ENCODE measurements at places on chromosomes 1 and 21.

DNA sequence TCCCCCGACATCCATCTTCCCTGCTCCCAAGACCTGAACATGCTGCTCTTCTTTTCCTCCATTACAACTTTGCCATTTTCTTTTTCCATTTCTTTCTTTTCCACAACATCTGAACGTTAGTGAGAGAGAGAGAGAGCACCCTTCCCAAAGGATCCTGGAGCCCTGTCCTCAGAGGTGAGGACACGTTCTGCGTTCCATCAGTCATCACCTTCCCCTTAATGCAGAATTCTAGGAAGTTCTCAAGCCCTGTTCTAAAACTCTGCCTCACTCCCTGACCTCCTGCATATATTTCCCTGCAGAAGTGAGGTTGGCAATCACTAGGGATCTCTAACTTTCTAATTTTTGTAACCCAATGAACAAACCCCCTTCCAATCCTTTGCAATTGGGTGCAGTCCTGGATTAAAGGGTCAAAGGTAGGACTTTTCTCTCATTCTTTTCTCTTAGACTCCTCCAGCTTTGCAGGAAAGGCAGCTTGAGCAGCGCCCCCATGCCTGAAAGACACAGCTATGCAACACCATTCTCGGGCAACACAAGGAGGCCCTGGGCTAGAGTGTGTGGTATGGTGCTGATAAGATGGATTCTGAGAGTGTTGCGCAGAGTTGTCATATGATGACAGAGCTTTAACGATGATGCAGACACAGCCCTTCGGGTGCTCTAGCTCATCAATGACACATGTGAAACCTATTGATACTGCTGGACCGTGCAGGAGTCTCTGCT lies 59.2 kb upstream of the TNR start:
- DNase-seq = no peak

GRCh38 chr1:206672011-206672688 lies 12.6 kb upstream of the MAPKAPK2 start:
- no peak for DNase-seq

DNA sequence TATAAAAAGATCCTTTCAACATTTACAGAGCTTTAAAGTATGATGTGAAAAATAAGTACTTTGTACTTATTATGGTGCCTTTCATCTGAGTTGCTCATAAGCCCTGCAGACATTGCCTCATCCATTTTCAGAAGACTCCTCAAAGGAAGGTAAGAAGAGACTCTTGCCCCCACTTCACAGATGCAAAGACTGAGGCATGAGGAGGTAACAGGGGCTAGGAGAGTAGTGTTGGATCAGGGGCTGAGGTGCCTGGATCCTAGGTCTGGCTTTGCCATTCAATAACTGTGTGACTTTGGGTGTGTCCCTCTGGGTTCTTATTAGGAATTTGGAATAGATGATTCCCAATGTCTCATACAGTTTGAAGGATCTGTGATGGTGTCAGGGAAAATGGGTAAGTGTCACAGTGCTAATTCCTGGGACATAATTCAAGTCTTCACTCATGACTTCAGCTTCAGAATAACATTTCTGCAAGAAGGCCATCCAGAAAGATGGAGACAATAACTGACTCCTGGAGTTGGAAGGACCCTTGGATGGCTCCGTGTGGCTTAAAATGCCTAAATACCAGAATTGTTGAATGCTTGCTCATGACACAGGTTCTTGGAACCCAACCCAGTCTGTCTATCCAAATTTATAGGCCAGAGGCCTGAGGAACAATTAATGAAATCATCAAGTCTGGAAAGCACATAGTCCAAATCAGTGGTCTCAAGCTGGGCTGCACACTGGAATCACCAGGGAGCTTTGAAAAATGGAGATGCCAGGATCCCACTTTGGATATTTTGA lies 93.1 kb upstream of the RUNX1 start:
- DNase-seq = no peak

DNA sequence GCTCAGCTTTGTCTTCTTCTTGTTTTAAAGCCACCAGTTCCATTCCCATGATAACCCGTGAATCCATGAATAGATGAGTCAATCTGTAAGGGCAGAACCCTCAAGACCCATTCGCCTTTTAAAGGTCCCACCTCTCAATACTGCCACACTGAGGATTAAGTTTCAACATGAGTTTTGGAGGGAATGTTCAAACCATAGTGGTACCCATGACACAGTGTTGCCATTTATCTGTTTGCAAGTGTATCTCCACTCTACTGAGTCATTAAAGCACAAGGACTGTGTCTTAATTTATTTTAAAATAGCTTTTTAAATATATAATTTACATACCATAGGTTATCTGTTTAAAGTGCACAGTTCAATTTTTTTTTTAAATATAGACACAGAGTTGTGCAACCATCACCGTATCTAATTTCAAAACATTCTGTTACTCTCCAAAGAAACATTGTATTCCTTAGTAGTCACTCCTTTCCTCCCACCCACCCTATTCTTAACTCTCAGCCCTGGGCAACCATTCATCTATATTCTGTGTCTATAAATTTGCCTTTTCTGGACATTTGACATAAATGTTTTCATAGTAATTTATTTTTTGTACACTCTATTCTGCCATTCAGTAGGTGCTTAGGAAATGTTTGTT lies 4.8 kb upstream of the IL24 start:
- DNase-seq = no peak

DNA sequence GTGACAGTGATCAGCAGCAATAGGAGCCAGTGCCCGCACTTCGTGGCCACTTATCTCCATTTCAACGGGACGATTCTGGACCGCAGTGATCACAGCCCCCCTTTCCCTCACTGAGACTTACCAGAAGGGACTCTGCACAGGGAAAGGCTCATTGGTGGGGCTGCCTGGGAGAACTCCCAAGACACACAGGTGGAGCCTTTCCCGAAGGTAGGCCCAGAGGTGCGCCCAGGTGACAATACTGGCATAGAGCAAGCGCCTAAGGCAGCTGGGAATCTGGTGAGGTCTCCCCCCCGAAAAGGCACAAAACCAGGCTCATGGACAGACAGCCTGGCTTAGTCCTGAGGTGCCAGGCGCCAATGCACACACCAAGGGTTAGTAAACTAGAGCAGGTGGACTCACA lies 318.9 kb downstream of the AJAP1 start:
- no peak for DNase-seq

DNA sequence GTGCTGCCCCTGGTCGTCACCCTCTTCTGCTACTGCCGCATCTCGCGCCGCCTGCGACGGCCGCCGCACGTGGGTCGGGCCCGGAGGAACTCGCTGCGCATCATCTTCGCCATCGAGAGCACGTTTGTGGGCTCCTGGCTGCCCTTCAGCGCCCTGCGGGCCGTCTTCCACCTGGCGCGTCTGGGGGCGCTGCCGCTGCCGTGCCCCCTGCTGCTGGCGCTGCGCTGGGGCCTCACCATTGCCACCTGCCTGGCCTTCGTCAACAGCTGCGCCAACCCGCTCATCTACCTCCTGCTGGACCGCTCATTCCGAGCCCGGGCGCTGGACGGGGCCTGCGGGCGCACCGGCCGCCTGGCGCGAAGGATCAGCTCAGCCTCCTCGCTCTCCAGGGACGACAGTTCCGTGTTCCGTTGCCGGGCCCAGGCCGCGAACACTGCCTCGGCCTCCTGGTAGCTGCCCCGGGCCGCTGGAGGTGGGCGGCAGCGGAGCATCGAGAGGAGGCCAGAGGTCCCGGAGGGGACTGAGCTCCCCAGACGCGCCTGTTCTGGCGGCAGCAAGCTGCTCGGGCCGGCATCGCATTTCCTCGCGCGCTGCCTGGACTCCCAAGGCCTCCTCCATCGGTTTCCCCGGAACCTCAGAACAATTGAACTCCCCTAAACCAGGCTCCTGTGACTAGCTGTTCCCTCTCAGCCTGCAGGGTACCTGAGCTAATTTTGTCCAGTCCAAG lies 1.1 kb downstream of the GPR25 start:
- DNase-seq = no peak

DNA sequence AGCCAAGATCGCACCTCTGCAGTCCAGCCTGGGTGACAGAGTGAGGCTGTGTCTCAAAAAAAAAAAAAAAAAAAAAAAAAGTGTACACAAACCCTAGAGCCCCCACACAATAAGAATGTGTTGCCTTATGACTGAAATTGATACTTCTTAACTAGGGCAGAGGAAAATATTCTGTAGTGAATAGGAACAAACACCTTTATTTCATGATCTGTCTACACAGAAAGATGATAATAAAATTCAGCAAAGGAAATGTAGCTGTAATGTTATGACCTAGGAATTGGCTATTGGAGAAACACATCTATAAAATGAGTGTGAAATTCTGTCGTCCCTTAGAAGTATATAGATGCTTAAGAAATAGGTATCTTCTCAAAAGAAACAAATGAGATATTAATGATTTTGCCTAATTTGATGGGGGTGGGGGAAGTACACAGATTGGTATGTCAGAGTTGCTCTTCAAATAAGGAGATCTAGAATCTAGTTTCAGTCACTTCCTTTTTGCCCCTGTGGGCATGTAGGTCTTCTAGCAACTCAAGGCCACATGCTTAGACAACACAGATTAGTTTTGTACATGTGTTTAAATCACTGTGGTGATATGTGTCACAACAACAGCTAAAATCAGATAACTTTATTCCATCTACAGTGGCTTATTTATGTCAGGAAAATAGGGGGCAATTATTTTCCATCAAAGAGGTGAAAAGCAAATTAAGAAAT lies 10.7 kb upstream of the GPR25 start:
- no peak for DNase-seq

- no peak for DNase-seq
Observed at GRCh38 chr1:60151311-60151710, 77.7 kb upstream of the C1orf87 start.

GRCh38 chr1:151581921-151582320 lies 29.9 kb upstream of the SNX27 start:
- DNase-seq = no peak

DNA sequence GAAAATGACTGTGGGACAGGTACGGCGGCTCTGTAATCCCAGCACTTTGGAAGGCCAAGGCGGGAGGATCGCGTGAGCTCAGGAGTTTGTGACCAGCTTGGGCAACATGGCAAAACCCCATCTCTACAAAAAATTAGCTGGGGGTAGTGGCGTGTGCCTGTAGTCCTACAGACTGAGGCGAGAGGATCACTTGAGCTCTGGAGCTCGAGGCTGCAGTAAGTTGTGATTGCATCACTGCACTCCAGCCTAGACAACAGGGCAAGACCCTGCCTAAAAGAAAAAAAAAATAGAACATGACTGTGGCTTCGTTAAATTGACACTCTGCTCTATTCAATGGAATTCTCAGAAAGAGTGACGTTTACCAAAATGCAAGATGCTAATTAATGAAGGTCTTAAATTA lies 3.9 kb upstream of the DBT start:
- DNase-seq = no peak

DNA sequence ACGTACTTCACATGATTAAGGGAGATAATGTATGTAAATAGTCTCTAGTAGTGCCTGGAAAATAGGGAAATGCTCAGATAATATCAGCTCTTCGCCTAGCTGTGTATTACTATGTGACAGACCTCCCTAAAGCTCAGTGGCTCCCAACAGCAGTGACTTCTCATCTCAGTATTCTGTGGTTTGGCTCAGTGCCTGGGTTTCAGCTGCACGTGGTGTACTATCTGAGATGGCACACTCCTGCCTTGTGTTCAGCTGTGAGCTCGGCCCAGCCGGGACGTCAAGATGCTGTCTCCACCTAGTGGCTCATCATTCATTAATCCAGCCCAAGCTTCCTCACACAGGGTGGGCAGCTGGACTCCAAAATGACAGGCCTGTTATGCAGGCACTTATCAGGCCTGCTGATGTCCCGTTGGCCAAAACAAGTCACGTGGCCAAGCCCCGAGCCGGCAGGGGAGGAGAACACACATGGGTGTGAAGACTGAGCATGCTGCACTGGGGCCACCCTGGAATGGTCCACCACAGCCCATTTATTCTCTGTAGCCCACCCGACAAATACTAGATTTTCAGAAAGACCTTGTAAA lies 17.8 kb downstream of the SLFNL1 start:
- DNase-seq = peak; percentile 100

- peak; percentile 30 for DNase-seq
Observed at GRCh38 chr1:70745199-70745598, 302.4 kb downstream of the PTGER3 start.

DNA sequence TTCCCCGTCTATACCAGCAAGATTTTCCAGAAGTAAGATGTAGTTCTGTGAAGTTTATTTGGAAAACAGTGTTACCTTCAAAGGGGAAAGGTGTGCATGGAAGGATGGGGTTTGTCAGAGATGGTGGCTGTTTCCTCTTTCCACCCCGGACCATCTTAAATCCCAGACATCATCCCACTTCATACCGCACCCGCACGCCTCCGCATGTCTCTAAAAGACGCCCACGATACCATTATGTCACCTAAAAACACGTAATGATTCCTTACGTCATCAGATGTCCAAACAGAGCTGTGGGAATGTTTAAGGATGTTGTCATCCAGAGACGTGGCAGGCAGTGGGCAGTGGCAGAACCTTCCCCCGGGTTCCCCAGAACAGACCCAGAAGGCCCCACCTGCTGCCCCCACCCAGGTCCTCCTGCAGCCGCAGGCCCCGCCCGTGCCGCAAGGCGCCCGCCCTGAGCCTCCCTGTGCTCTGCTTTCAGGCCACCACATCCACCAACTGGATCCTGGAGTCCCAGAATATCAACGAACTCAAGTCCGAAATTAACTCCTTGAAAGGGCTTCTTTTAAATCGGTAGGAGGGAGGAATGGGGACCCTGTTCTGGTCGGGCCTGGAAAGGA lies 152.2 kb downstream of the PEX14 start:
- DNase-seq = no peak

- DNase-seq = no peak
Observed at GRCh38 chr1:105533996-105534395, 1522.5 kb upstream of the PRMT6 start.

DNA sequence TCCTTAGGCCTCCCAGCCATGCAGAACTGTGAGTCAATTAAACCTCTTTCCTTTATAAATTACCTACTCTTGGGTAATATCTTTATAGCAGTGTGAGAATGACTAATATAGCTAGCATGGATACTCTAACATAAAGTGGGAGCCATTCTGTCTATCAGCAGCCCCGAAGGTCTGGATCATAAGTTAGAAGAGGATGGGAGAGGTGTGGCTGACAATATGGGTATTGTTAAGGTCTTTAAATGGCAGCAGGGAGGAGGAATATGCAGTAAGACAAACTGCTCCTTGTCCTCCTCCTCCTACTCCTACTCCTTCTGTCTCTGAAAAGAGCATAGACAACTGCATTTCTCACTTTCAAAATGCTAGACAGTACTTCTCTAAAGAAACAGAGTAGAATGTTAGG lies 214.0 kb upstream of the C1orf87 start:
- no peak for DNase-seq

GRCh38 chr1:199979071-199979470 lies 48.4 kb upstream of the NR5A2 start:
- DNase-seq = no peak

GRCh38 chr21:15283789-15284188 lies 219.0 kb upstream of the NRIP1 start:
- no peak for DNase-seq

DNA sequence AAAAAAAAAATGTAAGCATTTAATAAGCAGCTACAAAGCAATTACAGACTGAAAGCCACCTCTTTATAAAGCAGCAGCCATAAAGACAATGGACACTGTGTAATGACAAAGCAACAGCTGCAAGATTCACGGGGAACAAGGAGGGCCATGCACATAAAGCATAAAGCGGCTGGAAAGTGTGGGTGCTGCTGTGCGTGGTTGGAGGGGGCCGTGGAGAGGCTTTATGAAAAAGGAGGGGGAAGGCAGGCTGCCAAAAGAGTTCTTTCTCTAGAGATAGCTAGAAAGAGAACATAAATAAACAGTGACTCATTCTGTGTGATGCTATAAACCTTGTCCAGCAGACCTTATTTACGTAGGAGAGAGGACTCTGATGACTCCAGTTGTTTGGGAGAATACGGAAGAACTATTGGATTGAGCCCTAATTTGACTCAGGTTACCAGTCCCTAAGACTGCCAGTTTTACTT lies 49.3 kb downstream of the ADAMTS1 start:
- peak; percentile 88 for DNase-seq
